ENCODE measurements at places on chromosomes 3 and 15. TPM values are rescaled to one million over a fixed set of nuclear protein-coding genes. Genes with fewer than 3 reads are reported as not detected.
A peak's percentile ranks its signal among the peaks of the same experiment; 100 is the strongest.

DNA sequence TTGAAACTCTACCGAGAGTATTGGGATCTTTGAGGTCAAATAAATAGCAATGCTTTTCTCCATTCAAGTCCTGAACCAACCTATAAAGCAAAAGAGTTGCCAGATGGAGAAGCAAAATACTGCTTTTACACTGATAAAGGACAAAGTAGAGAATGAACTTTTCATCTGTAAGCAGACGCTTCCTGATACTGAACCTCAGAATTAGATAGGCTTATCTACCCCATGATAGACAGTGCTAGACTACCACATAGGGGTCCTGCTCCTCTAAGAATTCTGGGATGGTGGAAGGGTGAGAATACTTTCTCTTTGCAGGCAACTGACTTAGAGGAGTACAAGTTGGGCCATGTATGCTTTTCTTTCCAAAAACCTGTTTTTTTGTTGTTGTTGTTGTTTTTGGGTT lies 9.5 kb downstream of the SAXO2 start:
- DNase-seq: no peak

- peak; percentile 37 for DNase-seq
These were observed 27.6 kb upstream of the CXCR6 start for GRCh38 chr3:45915518-45916231.

Gene CIDEC
- total RNA-seq: 3.3 TPM

Gene MB21D2
- 15.1 TPM for total RNA-seq

DNA sequence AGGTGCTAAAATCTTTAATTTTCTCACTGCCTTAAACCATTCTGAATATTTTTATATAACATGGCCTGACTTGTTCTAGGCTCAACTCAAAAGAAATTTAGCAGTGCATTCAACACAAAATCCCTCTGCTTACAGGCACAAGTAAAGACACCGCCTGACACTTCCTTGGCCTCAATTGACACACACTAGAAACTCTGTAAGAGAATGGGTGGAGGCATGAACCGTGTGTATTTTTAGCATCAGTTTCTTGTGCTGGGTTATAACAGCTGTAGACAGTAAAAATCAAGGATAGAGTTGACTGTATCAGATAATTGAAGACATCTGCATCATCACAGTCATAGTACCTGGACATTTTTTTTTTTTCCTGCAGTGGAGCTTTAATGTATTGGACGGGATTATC lies 54.3 kb downstream of the SLC9A9 start:
- DNase-seq: no peak

DNA sequence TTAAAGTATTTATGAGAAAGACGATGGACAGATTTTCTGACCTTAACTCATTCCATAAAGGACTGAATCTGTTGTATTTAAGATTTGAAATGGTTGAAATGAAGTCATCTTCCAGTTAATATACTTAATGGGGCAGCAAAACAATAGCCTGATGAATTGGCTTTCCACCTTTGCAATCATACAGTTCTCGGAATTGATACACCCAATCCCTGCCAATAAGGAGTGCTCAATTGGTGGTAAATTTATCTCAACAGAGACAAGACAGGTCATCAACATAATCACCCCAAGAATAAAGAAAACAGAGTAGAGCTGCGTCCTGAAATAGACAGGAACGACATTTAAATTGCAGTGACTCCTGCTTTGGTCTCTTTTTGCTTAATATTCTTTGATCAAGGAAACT lies 11.2 kb downstream of the ANXA2 start:
- DNase-seq: no peak

GRCh38 chr3:61446341-61446740 lies 115.0 kb upstream of the PTPRG start:
- no peak for DNase-seq

GRCh38 chr3:55339819-55340218 lies 147.3 kb downstream of the WNT5A start:
- DNase-seq: no peak

DNA sequence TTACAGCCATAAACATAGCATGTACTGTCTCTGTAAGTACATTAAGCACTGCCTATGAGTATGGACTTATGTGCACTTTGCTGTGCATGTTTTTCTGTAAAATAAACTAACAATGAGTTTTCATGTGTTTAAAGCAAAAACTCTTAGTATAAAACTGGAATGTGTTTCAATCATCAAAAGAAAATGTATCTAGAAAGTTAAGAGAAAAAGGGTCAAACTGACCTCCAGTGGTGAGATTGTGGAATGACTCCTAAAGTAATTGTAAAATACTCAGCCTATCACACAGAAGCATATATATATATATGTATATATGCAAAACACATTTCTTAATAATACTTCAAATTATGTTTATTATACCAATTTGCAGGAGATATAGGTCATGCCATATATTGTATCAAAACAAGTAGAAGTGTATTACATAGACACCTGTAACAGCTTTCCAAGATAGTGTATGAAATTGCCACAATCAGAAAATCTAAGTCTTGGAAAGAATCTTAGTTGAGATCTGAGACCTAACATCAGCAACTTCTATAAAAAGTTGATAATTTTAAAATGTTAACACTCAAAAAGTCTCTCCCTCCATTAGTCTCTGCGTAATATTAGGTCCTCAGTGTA lies 199.6 kb downstream of the FMN1 start:
- DNase-seq: peak; percentile 70

- DNase-seq: no peak
These were observed 46.3 kb upstream of the CCDC80 start for GRCh38 chr3:112687211-112687610.

- DNase-seq: no peak
These were observed 28.7 kb downstream of the USP8 start for GRCh38 chr15:50452927-50453326.

GRCh38 chr15:83290236-83290635 lies 5.8 kb upstream of the BNC1 start:
- DNase-seq: no peak

- DNase-seq: no peak
These were observed 107.1 kb downstream of the OXSM start for GRCh38 chr3:25897019-25897418.

Gene NR2E3
- total RNA-seq: not detected

DNA sequence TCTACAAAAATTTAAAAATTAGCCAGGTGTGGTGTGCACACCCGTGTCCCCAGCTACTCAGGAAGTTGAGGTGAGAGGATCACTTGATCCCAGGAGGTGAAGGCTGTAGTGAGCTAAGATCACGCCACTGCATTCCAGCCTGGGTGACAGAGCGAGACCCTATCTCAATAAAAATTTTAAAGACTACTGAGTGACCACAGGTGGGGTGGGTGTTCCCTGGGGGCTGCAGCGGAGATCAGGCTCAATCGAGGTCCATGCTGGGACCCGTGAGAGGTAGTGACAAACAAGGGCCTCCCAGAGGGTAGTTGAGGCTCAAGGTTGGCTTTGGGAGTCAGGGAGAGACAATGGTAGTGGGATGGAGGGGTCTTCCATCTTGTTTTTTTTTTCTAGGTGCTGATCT lies 38.9 kb upstream of the LIMD1 start:
- DNase-seq: no peak

Gene SLC28A1
- total RNA-seq: not detected

Gene OR5K2
- total RNA-seq: not detected

- no peak for DNase-seq
These were observed 168.5 kb downstream of the NFKBIZ start for GRCh38 chr3:102017784-102018183.

Gene TMF1
- total RNA-seq: 53.8 TPM

DNA sequence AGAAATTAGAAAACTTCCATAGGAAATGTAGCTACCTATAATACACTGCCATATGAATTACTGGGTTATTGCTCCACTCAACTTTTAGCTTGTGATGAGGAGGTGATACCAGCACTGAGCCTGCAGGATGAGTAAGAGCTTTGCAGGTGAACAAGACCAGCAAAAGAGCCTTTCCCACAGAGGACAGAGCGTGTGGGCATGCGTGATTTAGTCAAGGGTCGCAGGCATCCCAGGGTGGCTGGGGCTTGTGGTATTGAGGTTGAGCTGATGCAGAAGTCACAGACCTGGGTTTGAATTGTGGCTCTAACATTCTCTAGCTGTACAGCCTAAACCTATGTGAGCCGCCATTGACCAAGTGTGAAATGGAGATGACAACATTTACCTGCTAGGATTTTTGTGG lies 5.6 kb downstream of the NRROS start:
- DNase-seq: no peak

GRCh38 chr3:133895208-133896001 lies at the start of gene RAB6B:
TSS of gene RAB6B (minus strand) at chr3:133895882. CDS start at chr3:133895466, 416 bp downstream.
- no peak for DNase-seq

GRCh38 chr15:101773496-101774100 lies 29.7 kb upstream of the OR4F6 start:
- no peak for DNase-seq

DNA sequence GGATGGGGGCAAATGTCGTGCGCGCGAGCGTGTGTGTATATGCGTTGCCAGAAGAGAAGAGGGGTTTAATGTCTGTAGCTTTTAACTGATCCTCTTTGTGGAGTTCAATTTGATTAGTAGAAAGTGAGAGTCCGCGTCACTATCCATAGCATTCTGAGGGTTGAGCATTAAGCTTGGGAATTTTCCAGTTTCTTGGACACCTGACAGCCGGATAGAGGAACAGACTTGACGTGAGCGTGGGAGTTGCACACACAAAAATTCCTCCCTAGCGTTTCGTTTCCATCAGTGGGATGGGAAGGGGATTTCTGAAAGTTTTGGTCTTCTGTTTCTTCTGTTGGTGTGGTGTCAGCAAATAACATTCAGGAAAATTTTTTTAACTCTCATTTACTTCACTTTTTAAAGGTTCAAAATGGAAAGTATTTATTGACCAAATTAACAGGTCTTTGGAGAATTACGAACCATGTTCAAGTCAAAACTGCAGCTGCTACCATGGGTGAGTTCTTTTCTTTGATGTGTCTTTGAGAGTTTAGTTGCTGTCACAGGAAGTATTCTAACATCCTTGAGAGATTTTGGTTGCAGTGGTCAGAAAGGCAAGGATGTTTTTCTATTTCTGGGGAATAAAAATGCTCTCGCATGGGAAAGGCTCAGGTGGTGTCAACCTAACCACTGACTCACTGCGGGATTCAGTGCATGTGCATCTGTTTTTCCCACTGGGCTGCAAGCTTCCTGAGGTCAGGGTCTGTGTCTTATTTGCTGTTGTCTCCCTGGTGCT lies 841 bp downstream of the POGLUT1 start:
- peak; percentile 3 for DNase-seq

DNA sequence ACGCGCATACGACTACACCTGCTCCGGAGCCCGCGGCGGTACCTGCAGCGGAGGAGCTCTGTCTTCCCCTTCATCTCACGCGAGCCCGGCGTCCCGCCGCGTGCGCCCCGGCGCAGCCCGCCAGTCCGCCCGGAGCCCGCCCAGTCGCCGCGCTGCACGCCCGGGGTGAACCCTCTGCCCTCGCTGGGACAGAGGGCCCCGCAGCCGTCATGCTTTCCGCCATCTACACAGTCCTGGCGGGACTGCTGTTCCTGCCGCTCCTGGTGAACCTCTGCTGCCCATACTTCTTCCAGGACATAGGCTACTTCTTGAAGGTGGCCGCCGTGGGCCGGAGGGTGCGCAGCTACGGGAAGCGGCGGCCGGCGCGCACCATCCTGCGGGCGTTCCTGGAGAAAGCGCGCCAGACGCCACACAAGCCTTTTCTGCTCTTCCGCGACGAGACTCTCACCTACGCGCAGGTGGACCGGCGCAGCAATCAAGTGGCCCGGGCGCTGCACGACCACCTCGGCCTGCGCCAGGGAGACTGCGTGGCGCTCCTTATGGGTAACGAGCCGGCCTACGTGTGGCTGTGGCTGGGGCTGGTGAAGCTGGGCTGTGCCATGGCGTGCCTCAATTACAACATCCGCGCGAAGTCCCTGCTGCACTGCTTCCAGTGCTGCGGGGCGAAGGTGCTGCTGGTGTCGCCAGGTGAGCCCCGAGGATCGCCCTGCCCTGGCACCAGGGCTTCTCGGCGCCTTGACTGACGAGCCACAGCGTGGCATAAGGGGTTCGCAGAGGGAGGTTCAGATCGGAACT lies 420 bp downstream of the SLC27A2 start:
- peak; percentile 64 for DNase-seq

DNA sequence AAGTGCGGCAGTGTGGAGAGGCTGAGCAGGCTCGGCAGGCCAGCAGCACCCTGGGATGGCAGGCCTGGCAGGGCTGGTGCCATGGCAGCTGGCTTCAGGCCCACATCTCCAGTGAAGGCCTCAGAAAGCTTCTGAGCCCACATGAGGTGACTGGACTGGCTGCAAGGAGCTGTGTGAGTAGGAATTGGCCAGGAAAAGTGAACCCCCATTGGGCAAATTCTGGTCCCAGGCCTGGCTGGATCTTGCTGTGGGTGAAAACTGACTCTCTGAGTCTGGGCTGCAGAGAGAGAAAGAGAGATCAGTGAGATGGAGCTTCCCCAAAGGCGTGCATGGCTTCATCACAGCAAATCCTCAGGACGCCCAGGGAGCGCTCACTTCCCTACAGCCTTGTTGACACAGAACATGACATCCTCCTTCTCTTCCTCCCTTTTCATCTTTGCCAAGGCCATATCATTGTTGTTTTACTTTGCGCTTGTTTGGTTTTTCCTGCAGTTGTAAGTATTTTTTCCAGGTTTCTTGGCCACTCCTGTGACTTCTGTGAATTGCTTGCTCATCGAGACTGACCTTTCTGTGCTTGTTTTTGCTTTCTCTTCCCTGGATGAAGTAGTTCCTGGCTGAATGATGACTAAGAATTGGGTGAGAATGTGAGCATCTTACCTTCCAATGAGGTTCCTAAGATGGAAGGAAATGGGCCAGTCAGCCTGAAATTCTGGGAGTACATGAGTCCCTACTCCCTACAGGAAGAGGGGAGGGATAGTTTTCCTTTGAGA lies 299.1 kb downstream of the TLE3 start:
- no peak for DNase-seq

Gene CGNL1
- total RNA-seq: 29.3 TPM

DNA sequence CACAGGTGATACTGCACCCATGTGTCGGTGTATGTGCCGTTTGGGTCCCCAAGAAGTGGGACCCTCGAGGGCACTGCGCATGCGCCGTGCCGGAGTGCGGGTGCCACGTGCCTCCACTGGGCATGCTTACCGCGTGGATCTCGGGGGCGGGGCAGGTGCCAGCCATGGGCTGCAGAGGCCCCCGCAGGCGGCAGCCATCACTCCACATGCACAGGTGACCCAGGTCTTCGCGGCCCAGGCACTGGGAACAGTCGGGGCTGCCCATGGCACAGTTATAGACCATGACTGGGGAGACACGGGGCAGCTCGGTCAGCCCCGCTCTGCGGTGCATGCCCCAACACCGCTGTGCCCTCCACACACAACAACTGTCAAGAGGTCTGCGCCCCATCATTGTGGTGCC lies 31.2 kb downstream of the H1-8 start:
- DNase-seq: no peak

GRCh38 chr3:166211451-166211850 lies 374.2 kb upstream of the BCHE start:
- no peak for DNase-seq

DNA sequence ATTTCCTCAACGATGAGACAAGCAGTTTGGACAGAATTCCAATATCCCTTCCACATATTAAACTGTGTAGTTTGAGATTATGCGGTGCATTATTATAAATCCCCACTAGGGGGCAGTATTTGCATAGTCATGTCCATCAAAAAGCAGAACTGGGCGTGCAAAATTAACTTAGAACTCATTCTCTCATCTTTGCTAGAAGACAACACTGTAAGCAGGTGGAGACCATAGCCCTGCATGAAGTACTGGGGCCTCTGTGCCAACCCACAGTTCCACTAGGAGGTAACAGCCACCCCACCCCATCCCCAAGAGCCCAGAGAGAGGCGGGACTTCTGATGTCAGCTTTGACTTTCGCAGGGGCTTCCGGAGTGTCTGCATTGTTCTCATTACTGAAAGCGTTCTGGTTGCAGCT lies 106.6 kb upstream of the TMC3 start:
- peak; percentile 85 for DNase-seq
